ENCODE measurements at places on chromosomes 1 and 21.

DNA sequence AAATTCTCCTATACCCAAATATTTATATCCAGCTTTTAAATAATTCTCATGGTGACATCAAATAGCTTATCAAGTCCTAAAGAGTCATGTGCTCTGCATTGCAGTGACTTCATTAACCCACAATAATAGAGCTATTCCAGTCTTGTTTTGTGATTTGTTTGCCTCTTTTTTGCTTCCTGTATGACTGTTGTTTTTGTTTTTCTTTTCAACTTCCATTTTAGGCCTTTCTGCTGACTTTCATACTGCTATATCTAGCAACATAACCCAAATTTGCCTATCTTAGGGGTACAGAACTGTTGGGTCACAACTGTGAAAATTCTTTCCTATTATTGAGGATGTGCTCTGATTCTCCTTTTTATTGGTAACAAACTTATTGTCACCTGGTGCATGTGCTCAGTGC, 30.3 kb downstream of the SPATA17 start:
- DNase-seq: no peak

GRCh38 chr1:55483523-55483922, 268.4 kb upstream of the USP24 start:
- no peak for DNase-seq

- DNase-seq: no peak
Observed at GRCh38 chr1:204087181-204087892, 14.4 kb downstream of the SOX13 start.

DNA sequence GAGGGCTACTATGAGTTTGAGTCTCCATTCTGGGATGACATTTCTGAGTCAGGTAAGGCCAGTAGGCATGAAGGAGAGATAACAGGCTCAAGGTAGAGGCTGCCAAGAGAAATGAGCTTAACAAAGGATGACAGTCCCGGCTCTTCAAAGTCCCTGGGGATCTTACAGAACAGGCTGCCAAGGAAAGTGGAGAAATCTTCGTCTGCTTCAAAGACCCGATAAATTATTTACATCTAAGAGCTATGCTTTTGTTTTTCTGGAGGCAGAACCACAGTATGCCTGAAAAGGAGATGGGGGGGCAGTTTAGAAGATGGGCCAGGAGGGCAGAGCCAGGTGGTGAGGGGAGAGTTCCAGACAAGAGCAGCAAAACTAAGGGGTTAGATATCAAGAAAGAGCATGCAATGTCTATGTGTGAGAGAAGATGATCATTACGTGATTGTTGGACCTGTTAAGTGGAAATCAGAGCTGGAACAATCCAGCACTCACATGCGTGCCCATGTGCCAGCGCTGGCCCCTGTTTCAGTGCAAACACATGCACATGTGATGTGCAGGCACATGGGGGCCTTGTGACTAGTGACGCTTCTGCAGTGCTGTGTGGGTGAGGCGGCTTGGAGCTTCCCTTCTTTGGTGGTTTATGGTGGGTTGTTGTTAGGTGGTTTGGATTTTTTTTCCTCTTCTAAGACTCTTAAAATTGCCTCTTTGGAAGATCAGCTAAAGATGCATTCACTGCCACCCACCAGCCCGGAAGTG, 25.7 kb downstream of the CAMK1G start:
- no peak for DNase-seq

DNA sequence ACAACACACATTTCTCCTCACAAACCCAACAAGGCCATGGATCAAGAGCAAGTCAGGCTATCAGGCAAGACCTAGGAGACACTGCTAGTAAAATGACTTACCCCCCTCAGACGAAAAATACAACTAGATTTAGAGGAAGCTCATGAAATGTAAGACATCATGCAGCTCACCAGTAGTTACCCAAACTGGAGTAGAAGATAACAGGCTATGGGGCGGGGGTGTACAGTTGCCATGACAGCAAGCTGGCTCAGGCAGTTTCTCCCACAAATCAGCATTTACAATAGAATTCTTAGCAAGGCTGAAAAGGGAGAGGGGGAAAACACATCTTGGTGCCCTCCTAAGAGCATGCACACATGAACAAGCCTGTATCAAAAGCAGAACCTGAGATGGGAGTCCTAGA, 13.9 kb downstream of the TPM3 start:
- no peak for DNase-seq

DNA sequence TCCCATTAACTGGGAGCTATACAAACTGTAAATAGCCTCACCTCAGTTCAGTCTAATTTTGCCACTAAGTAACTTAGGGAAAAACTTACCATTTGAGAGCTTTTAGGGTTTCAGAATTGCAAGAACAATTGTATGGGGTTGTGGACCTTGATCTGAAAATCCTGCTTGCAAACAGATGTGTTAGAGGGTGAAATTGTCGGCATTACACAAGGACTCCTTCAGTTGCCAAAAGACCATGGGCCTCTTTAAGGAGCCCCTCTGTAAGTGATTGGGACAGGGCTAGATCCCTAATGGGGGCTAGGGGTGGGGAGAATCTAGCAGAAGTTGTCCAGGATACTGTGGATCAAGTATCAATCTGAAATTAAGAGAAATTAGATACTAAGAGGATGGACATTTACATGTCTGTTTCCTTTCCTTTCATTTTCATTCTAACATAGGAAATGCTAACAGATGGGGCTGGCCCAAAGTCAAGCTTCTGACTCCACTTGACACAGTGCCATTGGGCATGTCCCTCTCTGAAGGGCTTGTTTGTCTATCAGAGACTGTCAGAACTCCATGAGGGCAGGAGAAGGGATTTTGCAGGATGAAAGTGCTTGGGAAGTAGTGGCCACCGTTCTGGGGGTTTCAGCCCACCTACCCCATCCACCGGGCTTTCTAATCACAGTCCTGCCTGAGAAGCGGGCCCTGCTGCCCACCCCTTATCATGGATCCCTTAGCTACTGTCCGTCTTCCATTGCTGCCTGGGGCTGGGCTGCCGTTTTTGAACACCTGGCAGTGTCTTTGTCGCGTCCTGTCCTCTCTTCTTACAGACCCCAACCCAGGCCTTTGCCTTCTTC, 54.7 kb downstream of the STUM start:
- peak; percentile 30 for DNase-seq
